LHCN-M2 (cell line): ENCODE measurements at places on chromosomes 5 and 9. TPM values are rescaled to one million over a fixed set of nuclear protein-coding genes. Genes with fewer than 3 reads are reported as not detected.

DNA sequence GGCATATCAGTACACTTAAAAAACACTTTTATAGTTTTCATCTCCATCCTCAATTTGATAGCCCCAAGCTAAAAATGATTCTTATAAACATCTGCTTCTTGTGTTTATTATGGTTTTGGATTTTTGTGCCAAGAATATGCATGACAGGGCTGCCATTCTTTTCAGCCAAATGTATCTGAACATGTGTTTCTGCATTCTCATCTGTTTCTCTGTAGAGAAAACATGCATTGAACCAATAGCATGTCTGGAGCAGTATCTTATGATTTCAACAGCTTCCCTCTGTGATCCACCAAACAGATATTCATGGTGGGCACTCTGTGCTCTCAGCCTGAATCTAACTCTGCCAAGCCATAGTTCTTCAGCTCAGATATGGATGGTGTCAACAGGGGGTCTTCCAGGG is 99.3 kb upstream of the ERCC6L2 start:
- DNase-seq, result no peak

RGP1 gene
- total RNA-seq, result 13.5 and 17.4 TPM in 2 replicates

CAVIN4 gene
- 2.2 and 5.2 TPM in 2 replicates for total RNA-seq

DNA sequence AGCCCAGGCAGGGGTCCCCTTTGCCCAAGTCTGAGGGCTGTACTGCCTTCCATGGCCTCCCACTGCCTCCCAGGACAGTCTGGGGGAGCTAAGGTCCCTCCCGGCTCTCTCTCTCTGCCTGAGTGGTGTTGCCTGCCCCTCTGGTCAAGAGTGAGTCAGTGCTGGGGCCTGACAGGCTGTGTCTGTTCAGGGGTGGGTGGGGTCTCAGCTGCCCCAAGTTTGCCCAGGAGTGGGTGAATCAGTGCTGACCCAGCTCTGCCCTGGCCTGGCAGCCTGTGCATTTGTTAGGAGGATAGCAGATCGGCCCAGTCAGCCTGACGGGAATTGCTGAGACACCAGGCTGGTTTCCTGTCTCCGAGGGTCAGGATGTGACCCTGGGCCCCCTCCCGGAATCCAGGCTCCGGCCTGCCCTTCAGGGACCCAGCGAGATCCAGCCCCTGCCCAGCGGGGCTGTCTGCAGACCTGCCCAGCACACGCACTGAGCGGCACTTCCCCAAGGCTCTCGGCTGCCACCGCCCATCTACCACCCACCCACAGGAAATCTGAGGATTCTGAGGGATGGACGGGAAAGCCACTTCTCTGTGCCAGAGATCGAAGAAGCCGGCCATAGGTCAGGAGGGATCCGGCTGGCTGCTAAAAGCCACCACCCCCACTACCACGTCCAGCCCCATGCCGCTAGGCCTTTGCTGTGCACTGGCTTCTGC is 15.9 kb downstream of the ENG start:
- DNase-seq, result peak; percentile 99

ABLIM3 gene
- total RNA-seq, result 75.1 and 75.5 TPM in 2 replicates

CEP120 gene
- total RNA-seq, result 19.8 and 24.6 TPM in 2 replicates

DNA sequence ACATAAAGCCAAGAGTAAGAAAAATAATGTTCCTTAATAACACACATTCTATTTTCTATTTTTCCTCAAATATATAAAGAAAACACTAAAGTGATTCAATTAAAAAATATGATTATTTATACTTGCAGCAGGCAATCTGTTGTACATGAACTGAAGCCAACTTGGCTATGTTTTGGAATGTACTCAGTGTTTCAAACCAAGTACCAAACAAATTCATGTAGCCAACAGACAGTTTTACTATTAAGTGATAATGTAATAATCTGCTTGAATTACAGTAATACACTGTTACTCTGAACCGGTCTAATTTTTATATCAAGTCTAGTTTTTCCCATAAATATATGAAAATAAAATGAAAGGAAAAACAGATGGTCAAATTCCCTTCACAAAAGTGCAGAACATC is 58.0 kb downstream of the CEP120 start:
- no peak for DNase-seq
